T-helper 17 cell (primary cell): ENCODE measurements at places on chromosomes 11 and 22. TPM values are rescaled to one million over a fixed set of nuclear protein-coding genes. Genes with fewer than 3 reads are reported as not detected.

The SCGB1D2 gene
- total RNA-seq, result not detected

DNA sequence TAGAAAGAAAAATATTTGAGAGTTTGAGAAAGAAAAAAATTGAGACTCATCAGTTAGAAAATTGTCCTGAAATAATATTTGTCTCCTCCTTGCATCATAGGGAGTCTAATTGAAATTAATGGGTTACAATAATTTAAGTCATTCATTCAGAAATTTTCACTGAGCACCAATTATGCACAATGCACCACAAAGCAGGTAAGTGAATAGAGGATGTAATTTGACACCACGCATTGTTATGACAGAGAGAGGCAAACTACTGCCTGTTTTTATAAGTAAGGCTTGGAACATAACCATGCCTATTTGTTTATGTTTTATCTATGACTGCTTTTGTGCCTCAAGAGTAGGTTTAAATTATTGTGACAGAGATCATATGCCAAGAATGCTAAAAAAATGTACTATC is 537.9 kb upstream of the FAT3 start:
- DNase-seq, result no peak
- H3K4me3 ChIP-seq, result no peak overlapping the region
- no peaks in the 10 kb centered on the region for H3K4me1 ChIP-seq
- H3K36me3 ChIP-seq, result no peaks in the 10 kb centered on the region

DNA sequence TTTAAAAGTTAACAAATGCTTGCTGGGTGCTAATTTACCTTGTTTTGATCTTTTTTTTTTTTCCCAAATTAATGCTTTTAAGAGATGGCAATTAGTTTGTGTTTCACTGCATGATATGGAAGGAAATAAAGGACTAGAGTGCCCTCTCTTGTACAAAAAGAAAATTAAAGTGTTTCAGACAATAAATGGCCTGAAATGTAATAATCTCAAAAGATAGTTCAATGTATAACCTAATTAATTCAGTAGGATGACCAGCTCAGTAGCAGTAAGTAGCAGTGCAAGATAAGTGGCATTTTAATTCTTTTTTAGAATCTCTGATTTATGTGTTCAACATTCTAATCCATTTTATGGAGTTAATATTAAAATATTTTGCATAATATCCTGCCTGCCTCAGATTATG is 39.9 kb upstream of the MYO18B start:
- H3K27me3 ChIP-seq, result peaks cover 26% of the 10 kb centered on the region
- H3K4me3 ChIP-seq, result no peak overlapping the region
- no peaks in the 10 kb centered on the region for H3K36me3 ChIP-seq

GRCh38 chr11:125224391-125225021 is 60.0 kb downstream of the PKNOX2 start:
- DNase-seq, result no peak
- no peak overlapping the region for H3K4me3 ChIP-seq
- no peaks in the 10 kb centered on the region for H3K4me1 ChIP-seq
- H3K36me3 ChIP-seq, result peaks cover 2% of the 10 kb centered on the region

The RFPL2 gene
- total RNA-seq, result 0.94 TPM

DNA sequence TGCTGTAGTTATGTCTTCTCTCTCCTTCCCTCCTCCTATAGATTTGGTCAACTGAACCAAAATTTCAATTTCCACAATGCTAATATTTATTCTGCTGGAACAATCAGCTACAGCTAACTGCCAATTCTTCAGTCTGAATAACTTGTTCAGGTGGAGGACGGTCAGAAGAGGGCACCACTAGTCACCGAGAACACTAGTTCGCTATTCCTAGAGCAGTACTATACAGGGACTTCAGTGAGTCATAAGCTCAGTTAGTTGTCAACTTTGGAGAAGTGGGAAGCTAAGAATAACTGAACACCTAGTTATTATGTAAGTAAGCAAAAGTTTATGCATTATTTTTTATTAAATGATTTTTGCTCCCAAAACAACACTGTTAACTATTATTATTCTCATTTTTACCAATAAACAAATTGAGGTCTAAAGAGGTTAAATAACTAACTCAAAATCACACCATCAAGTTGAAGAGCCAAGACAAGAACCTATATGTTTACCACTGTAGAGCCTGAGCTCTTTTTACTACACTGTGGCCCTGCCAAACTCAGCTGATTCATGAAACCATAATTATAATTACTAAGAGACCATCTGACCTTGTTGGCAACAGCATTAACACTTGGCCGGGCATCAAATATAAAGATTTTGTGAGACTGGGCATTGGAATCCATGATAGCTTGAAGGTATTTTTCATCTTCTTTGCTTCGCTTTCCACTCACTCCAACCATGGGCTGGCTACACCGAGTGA is 59.0 kb downstream of the CEP57 start:
- no peak for DNase-seq
- H3K27me3 ChIP-seq, result no peaks in the 10 kb centered on the region
- no peak overlapping the region for H3K4me3 ChIP-seq
- peaks cover 2% of the 10 kb centered on the region for H3K36me3 ChIP-seq
- peak overlapping the region; percentile 41 for H3K27ac ChIP-seq
